ENCODE measurements at places on chromosomes 16 and 17. TPM values are rescaled to one million over a fixed set of nuclear protein-coding genes. Genes with fewer than 3 reads are reported as not detected.

Gene LRRC37A
- total RNA-seq = 3.3 TPM

Gene CFAP97D1
- total RNA-seq = 0.21 TPM

DNA sequence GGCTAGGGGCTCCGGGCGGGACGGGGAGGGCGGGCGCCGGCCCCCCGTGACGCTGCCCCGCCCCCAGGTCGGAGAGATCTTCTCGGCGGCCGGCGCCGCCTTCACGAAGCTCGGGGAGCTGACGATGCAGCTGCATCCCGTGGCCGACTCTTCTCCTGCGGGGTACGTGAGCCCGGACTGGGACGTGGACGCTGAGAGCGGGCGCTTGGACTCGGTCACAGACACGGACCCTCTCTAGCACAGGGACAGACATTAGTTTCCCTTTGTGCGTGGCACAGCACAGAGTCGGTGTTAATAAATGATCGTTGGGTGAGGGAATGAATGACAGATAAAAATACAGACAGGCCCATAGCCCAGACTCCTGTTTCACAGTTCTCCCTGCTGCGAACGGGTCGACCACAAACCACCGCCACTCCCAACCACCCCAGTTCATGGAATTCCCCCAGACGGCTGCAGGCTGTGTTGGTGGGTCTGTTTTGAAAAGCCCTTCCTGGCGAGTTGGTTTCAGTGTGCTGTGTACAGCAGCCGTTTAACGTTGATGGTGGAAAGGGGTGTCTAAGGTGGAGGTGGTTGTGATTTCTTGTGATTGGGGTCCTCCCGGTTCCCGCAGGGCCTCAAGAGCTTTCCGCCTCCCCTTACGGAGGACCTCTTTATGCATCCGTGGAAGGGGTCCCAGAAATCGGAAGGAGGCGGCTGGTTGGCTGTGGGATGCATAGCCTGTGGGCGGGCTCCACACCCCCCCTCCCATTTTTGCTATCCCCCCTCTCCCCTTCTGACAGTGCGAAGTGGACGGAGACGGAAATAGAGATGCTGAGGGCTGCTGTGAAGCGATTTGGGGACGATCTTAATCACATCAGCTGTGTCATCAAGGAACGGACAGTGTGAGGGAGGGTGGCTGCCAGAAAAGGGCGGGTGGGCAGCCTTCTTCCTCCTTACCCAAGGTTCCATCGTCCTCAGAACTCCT is 2.9 kb downstream of the RNASEK start:
- DNase-seq = no peak

GRCh38 chr17:80612997-80613731 is 68.5 kb downstream of the RPTOR start:
- no peak for DNase-seq

Gene TPSG1
- total RNA-seq = not detected

DNA sequence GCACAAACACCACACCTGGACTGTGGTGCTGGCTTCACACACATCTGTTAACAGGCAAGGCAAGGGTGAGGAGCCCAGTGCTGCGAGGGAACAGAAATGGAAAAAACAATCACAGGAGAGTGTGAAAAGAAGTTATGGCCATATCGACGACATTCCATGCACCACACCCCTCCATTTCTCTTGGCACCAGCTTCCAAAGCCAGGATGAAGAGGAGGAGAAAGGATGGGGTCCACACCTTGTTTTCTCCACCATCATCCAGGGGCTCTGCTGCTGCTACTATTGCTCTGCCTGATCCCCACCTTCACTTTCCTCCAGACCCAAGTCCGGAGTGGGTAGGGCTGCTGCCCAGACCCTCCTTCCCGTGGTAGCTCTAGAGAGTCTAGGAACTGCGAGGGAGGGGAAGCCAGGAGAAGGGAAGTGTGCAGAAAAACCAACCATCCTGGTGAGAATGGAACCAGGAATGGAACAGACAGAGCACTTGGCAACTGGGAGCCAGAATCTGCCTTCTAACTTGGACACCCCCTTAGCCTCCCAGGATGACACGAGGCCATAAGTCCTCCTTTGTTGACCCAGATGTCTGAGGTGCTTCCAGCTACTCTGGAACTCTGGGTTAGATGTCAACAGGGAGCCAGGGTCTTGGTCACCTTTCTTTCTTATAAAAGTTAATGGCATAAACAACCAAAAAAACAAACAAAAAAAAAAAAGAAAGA is 1.2 kb upstream of the PROCA1 start:
- DNase-seq = no peak

DNA sequence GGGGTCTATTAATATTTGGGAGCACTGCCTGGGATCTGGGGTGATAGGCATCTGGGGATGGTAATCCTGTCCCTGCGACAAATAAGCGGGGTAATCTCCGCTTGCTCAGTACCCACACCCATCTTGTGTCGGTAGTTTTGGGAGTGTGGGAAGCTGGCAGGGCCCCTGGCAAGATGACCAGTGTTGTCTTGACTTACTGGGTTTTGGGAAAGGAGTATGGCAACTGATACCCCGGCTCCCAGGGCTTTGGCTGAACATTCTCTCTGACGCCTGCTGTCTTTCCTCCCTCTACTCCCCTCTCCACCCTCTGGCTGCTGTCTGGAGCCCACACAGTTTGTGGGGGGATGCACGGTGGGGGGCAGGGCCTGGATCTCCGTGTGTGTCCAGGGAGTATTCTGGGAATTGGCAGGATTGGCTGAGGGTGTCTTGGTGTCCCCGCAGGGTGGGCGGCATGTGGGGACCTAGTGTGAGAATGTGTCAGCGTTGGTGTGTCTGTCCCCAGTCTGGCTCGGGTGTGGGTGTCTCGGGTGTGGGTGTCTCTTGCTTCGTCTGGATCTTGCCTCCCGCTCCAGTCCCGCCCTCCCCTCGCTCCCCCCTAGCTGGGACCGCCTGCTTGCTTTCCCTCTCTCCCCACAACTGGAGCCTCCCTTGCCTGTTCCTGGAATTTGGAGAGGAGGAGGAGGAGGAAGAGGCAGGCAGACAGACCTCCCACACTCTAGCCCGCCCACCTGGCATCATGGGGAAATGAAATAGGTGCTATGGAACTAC is 12.0 kb downstream of the RARA start:
- peak; percentile 48 for DNase-seq
